Fibroblast of lung (primary cell): ENCODE measurements at places on chromosomes 7 and 10. TPM values are rescaled to one million over a fixed set of nuclear protein-coding genes. Genes with fewer than 3 reads are reported as not detected.

GNGT1 gene
- total RNA-seq, result not detected in 2 replicates

GPR85 gene
- 2.1 and 9.2 TPM in 2 replicates for total RNA-seq

LIPM gene
- total RNA-seq, result not detected in 2 replicates

DGKI gene
- total RNA-seq, result 1.3 and 2.1 TPM in 2 replicates

KCNH2 gene
- 6.1 and 6.2 TPM in 2 replicates for total RNA-seq

- no peak for DNase-seq
Observed at GRCh38 chr10:3976718-3977117, 191.7 kb upstream of the KLF6 start.

DNA sequence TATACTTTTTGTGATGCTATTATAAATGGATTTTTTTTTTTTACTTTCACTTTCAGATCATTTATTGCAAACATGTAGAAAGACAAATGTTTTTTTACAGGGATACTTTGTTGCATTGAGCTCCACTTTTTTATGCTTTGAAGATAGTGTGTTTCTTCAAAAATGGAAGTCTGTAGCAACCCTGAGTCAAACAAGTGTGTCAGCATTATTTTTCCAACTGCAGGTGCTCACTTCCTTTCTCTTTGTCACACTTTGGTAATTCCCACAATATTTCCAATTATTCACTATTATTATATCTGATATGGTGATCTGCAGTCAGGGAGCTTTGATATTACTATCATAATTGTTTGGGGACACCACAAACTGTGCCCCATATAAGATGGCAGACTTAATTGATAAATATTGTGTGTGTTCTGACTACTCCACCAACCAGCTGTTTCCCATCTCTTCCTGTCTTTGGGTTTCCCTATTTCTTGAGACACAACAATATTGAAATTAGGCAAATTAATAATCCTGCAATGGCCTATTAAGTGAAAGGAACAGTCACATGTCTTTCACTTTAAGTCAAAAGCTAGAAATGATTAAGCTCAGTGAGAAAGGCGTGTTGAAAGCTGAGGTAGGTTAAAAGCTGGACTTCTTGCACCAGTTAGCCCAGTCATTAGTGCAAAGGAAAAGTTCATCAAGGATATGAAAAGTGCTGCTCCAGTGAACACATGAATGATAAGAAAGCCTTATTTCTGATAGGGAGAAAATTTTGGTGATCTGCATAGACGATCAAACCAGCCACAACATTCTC is 231.3 kb upstream of the SH2B2 start:
- no peak for DNase-seq

- no peak for DNase-seq
Observed at GRCh38 chr7:1408466-1408865, 50.8 kb downstream of the MICALL2 start.

- no peak for DNase-seq
Observed at GRCh38 chr7:77843194-77843593, 44.6 kb downstream of the PHTF2 start.

DNA sequence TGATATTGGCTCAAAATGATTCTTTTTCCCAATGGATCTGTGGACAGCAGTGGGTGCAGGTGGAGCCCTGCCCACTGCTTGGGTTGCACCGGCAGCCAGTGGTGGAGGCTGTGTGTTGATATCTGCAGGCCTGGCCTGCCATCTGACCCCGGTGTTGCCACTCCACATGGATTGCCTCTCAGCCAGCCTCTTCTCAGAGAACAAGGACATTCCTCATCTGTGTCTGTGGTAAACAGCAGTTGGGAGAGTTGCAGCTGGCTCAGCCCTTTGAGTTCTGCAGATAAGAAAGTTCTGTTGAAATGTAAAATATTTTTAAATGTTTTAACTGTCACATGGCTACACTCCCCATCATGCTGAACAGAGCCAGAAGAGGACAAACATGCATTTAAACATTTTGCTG is 374.9 kb upstream of the CELF2 start:
- peak; percentile 8 for DNase-seq

- DNase-seq, result peak; percentile 75
Observed at GRCh38 chr10:17088118-17088806, 41.3 kb downstream of the CUBN start.

DNA sequence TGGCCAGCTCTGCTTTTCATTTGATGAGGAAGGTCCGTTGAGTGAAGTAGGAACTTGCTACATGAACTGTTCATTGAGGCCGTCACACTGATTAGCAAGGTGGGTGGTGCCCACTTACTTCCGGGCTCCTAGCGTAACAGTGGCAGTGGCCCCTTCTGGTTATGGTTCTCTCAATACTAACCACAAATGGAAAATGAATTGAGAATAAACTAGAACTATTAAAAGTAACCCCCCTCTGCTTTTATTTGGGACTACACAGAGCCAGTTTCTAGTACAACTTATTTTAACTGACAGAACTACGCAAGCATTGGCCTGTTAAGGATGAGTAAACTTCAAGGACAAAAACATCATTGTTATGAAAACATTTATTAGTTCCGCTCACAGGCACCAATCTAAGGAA is 519.1 kb downstream of the INHBA start:
- DNase-seq, result no peak

DNA sequence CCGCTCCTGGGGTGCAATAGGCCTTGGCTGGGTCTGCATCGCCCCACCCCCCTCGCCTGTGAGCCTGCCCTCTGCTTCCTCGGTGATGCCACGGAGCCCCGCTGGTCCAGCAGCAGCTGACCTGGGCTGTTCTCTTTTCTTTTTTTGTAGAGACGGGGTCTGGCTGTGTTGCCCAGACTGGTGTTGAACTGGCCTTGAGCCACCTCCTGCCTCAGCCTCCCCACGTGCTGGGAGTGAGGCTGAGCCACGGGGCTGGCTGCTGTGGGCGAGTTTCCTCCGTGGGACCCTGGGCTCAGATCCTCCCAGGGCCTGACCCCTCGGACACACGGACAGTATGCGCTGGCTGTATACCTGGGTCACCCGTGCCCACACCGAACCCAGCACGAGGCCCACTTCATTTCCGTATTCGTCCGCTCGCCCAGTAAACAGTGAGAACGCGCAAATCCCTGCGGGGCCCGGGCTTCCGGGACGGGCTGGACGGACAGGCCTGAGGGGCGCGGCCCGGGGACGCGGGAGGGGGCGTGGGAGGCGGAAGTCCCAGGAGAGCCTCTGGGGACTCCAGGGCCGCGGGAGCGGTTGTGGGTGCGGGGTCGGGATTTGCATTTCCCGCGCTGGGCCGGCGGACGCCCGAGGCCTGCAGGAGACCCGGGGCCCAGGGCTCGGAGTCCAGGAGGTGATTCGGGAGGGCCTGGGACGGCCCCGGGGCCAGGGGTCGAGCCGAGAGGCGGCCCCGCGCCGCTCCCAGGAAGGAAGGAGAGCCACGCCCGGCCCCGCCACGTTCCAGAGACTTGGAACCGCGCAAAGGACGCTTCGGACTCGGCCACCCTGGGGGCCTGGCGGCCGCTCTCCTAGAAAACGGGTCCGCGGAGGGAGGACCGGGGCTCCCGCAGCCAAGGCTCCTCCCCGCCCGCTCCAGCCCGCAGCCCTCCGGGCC is 57.7 kb upstream of the DNAJB6 start:
- no peak for DNase-seq

DNA sequence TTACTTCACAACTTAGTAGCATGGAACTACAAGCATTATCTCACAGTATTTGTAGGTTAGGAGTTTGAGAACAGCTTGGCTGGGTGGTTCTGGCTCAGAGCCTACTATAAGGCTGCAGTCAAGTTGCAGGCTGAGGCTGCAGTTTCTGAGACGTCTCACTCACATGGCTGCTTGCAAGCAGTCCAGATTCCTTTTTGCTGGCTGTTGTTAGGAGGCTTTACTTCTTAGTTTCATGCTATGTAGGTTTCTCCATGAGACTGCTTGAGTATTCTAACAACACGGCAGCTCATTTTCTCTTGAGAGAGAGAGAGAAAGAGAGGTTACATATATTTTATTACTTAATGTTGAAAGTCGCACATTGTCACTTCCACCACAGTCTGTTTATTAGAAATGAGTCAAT is 1073.9 kb downstream of the NXPH1 start:
- DNase-seq, result peak; percentile 73
